Stimulated activated CD8-positive, alpha-beta memory T cell treated with anti-CD3 and anti-CD28 coated beads, Interleukin-7, amount 100 ng/mL, for 24 hours (primary cell): ENCODE measurements at places on chromosomes 4 and X.

- DNase-seq, result no peak
Measured at GRCh38 chr4:26871611-26872010, 11.0 kb downstream of the STIM2 start.

GRCh38 chr4:154231806-154232478, 259.7 kb downstream of the DCHS2 start:
- DNase-seq, result no peak

GRCh38 chr4:70927502-70928137, 25.5 kb downstream of the MOB1B start:
- DNase-seq, result no peak

DNA sequence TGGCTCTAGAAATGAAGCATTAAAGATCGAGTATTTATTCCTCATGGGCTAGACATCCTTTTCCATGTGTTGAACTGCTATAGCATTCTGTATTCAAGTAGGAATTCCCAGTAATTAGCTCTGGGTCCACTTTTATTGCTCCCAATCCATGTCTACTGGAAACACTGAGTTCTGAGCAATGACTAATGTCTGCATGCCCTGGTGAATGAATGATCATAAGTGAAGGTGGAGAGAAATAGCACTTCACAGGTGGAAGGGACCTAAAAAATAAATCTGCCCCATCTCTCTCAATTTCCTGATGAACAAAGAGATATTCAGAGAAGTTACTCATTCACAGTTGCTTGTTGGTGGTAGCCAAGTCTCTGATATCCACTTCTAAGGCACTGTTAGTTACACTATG, 34.6 kb upstream of the CXCL8 start:
- no peak for DNase-seq

DNA sequence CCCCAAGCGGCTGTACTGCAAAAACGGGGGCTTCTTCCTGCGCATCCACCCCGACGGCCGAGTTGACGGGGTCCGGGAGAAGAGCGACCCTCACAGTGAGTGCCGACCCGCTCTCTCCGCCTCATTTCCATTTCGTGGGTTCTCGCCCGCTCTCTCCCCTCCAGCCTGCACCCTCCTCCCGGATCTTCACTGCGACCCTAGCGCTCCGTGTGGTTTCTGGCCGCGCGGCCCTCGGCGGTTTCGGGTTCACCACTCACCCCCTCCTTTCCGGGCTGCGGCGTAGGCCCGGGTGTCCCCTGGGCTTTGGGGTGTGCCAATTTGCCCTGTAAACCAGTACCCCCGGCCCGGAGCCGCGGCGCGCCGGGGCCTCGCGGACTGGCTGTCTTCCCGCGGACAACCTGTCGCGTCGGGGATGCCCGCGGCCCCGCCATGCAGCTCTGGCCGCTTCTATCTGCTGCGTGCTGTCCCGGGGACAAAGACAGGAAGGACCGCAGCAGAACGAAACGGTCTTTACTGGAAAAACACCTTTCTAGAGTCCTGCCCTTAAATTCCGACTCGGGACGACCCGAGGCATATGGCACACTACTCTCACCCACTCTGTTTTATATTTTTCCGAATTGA, 737 bp downstream of the FGF2 start:
- DNase-seq, result no peak

GRCh38 chr4:26803211-26803861, 57.3 kb upstream of the STIM2 start:
- no peak for DNase-seq

- no peak for DNase-seq
Measured at GRCh38 chr4:66071911-66072310, 401.6 kb upstream of the EPHA5 start.

DNA sequence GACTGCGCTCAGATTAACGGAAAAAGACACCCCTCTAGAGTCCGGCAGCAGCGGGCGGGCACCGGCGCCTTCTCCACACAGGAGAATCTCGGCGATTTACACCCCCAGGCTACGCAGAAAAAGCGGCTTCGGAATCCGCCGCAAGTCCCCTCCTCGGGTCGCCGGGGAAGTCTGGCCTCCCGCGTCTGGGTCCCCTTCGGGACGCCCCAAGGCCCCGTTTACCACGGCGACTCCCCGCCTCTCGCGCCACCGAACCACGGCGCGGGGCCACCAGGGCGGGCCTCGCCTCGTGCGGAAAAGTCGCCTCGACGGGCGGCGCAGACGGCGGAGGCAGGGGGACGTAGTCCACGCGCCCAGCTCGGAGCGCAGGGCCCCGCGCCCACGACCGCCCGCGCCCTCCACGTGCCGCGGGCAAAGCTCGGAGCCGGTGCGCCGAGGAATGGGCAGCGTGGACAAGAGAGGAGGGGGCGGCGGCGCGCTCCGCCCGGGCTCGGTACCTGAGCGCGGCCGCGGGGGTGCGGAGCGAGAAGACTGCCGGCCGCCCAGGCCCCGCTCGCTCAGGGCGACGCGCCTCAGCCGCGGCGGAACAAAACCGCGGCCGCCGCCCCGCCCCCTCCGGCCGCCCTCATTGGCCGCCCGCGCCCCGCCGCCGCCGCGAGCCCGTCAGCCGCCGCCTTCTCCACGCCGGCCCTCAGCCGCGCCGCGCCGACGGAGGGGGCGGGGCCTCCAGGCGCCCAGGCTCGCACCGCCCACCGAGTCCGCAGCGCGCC, at the start of gene FAM53A:
Gene FAM53A (minus strand): TSS at position 578 of the 770 bp plus-strand sequence. CDS start 15,572 bp downstream, outside the sequence.
- no peak for DNase-seq

DNA sequence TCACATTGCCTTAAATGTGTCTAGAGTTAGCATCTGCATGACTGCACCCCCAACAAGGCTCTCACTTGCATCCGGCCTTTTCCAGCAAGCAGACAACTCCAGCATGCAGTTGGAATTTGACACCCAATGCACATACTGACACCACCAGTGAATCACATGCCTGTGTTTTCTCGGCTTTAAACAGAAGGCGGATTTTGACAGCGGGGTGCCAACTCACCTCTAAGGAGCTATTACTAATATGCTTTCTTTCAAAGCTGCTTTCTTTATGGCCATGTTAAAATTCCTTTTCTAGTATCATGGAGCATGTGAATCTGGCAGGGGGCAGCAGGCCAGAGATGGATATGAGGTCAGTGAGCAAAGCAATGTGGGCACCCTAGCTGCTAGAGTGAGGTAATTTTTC, 78.0 kb upstream of the CLNK start:
- DNase-seq, result no peak

DNA sequence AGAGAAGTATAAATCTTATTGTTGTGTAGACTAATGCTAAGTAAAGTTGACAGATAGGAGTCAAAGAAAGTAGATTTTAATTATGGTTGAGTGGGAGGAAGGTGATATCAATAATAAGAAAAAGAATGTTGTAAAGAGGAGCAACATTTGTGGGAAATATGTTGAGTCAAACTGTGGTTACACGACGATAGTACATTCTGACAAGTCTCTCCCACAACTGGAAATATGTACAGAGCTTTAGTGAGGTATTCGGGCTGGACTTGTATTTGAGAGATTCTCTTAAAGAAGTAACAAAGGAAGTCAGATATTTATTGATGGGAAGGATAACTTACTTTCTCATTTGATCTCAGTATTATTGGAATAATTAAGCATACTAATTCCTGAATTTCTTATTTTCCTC, 525.3 kb upstream of the MAGEB2 start:
- no peak for DNase-seq

GRCh38 chr4:95676190-95676589, 127.4 kb upstream of the UNC5C start:
- DNase-seq, result no peak

DNA sequence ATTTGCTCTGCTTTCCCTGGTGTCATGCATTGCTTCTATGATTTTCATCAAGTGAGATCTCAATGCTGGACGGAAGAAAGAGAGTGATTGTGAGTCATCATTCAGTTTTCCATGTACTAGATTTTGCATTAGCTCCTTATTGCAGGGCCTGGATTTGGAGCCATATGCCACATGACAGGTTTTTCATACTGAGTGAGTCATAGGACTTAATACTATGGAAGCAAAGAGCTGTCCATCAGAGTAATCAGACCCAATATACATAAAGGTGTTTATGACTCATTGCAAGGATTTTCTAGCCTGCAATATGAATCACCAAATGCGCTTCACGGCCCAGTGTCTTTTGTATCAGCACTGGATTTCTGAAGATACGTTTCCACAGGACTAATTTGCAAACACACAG, 11.2 kb upstream of the TFDP3 start:
- DNase-seq, result no peak

- no peak for DNase-seq
Measured at GRCh38 chr4:26104056-26104685, 190.2 kb downstream of the SMIM20 start.

DNA sequence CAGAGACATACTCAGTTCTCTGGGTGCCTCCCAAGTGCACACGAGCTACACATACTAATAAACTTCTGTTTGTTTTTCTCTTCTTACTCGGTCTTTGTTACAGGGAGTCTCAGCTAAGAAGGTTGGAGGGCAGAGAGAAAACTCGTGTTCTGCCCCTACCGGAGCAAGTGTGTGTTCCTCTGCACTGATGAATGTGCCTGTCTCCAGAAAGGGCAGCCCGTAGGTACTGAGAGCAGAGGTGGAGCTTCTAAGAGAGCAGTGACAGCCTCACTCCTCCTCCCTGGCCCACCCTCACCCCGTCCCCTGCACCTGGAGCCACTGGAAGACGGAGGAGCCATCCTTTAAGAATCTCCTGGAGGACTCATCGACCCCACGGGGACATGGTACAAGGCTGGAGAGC, 67.6 kb downstream of the MTNR1A start:
- DNase-seq, result no peak

DNA sequence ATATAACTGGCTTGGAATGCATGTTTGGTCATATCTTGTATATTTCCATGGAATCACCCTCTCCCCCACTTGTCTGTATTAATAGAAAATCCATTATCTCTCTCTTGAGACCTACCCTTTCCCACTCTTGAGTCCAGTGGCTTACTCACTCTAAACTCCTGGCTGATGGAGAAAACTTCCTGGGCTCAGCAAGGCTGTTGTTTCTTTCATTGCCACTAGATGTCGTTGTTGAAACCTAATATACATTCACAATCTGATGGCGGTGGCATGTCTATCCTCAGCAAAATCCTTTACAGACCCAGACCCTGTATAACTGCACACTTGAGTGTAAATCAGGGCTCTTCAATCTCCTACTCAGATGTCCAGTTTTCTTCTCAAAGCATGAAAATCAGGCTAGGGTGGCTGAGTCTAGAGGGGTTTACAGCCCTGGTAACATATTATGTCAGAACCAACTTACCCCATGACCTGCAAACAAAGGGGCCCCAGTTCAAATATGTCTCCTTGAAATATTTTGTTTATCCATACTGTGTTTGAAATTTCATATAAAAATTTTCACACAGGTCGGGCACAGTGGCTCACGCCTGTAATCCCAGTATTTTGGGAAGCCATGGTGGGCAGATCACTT, 70.0 kb upstream of the FAM241A start:
- DNase-seq, result no peak

GRCh38 chr4:135201081-135201480, 999.5 kb upstream of the PABPC4L start:
- DNase-seq, result no peak

DNA sequence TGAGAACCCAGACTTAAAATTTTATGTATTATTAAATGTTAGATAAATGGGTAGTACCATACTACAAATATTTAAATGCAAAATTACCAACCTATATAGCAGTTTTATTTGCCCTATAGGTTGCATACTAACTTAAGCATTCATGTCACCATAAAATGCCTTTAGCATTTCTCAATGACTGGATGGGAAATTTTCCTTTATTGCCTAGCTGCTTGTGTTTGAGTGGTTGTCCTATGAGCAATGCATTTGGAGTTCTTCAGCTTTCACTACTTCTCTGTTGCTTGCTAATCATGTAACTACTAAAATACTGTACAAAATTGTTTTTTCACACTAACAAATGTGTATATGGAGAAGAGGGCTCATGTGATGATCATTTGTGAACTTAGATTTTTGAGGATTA, 44.2 kb upstream of the CEP135 start:
- DNase-seq, result no peak

- no peak for DNase-seq
Measured at GRCh38 chrX:46208225-46208854, 336.9 kb downstream of the ZNF674 start.

DNA sequence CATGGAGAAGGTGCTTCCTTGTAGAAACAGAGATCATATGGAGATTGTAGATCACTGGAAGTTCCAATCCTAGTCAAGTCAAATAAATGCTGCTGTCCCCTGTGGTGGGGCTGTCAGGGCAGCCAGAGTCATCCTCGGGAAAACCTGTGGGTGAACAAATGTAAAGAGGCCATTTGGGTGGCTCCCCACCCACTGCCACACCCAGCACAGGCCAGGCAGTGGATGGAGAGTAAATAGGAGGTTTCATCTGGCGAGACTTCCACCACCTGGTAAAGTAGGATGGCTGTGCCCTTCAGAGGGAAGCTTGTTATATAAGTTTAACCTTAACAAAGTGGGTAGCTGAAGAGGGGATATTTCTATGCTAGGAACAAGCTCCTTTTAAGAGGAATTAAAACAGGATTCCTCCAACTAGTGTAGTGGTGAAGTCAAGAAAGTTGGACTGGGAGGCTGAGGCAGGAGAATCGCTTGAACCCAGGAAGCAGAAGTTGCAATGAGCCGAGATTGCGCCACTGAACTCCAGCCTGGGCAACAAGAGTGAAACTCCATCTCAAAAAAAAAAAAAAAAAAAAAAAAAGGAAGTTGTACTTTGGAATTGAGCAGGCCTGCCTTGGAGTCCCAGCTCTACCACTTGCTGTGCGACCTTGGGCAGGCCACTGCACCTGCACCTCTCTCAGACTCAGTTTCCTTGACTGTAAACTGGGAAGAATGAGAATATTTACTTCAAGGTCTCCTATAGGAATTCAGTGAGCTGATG, 273.7 kb downstream of the PTTG2 start:
- DNase-seq, result no peak

- DNase-seq, result no peak
Measured at GRCh38 chr4:41451961-41452360, 86.0 kb upstream of the LIMCH1 start.

DNA sequence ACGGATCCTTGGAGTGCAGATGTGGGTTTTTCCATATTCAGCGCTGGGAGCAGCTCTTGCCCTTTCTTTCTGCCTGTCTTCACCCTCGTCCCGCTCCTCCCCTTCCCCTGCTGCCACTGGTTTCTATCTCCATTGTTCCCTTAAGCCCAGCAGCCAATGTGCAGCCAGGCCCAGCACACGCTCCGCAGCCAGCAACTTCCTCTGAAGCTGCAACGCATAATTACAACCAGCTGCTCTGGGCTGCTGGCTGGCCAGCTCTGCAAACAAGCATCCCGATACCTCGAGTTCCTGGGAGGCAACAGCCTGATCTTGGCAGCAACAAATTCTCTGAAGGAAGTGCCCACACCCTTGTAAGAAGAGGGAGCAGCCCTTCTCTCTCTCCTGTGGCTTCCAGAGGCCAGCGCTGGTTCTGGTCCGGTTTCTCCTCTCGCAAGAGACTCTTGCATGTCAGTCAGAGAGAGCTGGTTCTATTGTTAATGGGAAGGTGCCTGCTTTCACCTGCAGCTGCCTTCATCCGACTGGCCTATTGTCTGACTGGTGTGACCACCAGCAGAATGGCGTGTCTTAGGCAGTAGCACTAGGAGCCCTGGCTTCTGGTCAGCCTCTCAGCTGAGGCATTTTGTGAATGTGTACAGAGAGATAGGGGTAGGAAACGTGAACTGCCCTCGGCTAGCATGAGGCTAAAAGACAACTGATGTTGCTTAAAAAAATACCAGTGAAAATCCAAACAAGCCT, 83.8 kb upstream of the MAML3 start:
- no peak for DNase-seq

GRCh38 chr4:4838936-4839810, 20.3 kb upstream of the MSX1 start:
- no peak for DNase-seq
